Activated CD4-positive, alpha-beta T cell treated with anti-CD3 and anti-CD28 coated beads for 24 hours (primary cell): ENCODE measurements at places on chromosomes 12 and 14.
A peak's percentile ranks its signal among the peaks of the same experiment; 100 is the strongest.

DNA sequence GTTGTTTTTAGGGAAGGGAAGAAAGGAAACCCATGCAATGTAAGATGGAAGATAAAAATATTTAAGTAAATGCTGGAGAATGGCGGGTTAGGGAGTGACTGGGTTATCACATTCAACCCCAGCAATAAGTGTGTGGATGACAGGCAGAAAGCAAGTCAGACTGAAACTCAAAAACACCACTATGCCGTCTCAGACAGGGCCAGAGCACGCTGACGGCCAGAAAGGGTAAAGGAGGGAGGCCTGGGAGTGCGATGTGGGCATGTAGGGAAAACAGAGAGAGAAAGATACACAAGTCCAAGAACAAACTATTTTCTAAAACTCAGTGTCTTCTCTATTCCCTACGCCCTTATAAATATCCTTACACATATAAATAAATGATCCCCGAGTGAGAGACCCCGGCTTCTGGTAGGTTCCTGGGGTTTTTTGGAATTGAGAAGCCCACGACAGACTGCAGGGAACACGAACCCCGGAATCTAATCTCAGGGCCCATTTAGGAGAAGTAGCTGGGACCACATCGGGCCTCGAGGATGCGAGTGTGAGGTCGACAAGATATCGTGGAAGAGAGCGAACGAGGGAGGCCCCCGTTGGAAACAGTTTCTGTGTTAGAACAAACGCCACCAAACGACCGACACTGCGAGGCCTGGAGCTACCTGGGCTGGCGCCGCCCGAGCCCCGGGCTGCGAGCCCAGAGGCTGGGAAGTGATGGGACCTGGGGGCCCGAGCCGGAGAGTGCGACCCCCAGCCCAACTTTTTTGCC lies 735 bp upstream of the OTX2 start:
- no peak for DNase-seq

- no peak for DNase-seq
Observed at GRCh38 chr14:68111097-68111852, 291.7 kb downstream of the RAD51B start.

DNA sequence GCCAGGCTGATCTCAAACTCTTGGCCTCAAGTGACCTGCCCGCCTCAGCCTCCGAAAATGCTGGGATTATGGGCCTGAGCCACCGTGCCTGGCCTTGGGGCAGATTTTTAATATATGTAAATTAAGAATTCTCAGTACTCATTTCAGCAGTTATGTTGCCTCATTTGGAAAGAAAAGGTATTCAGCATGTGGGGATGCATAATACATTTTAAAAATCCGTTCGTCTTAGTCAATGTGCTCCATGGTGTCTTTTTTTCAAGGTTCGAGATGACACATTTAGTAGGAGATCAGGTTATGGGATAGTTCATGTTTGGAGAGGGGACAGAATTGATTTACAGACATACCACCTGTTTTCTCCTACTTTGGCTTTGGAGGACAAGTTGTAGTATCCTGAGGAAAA lies 10.2 kb downstream of the SYNE2 start:
- no peak for DNase-seq

DNA sequence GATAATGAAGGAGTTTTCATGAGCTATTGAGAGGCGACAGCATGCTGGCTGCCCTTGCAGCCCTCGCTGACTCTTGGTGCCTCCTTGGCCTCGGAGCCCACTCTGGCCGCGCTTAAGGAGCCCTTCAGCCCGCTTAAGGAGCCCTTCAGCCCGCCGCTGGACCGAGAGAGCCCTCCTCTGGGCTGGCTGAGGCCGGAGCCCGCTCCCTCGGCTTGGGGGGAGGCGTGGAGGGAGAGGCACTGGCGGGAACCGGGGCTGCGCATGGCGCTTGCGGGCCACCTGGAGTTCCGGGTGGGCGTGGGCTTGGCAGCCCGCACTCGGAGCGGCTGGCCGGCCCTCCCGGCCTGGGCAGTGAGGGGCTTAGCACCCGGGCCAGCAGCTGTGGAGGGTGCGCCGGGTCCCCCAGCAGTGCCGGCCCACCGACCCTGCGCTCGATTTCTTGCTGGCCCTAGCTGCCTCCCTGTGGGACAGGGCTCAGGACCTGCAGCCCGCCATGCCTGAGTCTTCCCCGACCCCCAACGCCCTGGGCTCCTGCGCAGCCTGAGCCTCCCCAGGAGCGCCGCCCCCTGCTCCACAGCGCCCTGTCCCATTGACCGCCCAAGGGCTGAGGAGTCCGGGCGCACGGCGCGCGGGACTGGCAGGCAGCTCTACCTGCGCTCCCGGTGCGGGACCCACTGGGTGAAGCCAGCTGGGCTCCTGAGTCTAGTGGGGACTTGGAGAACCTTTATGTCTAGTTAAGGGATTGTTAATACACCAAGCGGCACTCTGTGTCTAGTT lies 20.1 kb upstream of the PAWR start:
- no peak for DNase-seq

- DNase-seq: peak; percentile 26
Observed at GRCh38 chr14:61188978-61189808, 91.9 kb downstream of the TMEM30B start.

DNA sequence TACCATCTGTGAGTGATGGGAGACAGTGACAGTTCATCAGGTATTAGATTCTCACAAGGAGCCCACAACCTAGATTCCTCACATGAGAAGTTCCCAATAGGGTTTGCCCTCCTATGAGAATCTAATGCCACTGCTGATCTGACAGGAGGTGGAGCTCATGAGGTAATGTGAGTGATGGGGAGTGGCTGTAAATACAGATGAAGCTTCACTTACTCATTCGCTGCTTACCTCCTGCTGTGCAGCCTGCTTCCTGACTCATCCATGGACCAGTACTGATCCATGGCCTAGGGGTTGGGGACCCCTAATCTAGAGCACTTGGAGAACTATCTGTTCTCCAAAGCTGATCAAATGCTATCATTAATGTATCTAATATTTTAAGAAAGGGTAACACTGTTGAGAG lies 17.7 kb downstream of the CLEC2D start:
- DNase-seq: no peak

DNA sequence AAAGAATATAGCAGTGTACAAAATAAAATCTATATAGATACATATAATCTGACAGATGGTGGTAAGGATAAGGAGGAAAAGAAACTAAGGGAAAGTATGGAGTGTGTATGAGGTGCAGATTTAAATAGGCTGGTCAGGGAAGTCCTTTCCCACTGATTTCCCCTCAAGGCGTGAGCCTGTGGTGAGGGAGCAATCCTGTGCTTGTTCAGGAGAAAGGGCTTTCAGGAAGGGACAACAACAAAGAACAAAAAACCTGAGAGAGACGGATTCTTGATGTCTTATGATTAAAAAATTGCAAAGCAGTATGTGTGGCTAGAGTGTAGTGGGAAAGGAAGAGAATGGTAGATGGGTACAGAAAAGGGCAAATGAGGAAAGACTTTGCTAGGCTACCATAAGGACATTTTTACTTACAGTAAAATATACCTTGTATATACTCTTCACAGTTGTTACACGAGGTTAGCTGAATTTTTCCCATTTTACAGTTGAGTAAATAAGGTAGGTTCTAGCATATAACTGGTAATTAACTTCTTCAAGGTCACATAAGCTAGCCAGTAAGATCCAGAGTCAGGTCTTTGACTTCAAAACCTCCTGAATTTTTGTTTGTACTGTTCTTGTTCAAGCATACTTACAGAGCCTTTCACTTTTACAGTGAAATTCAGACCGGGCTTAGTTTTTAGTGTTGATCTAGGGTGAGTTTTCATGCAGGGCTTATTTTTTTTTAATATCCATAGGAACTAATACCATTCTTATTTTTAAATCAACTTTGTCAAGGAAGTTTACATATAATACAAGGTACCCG lies 15.6 kb downstream of the CNOT2 start:
- DNase-seq: no peak

- DNase-seq: no peak
Observed at GRCh38 chr12:88144546-88145468, 2.7 kb downstream of the TMTC3 start.
